ENCODE measurements at places on chromosomes 7 and 10.

DNA sequence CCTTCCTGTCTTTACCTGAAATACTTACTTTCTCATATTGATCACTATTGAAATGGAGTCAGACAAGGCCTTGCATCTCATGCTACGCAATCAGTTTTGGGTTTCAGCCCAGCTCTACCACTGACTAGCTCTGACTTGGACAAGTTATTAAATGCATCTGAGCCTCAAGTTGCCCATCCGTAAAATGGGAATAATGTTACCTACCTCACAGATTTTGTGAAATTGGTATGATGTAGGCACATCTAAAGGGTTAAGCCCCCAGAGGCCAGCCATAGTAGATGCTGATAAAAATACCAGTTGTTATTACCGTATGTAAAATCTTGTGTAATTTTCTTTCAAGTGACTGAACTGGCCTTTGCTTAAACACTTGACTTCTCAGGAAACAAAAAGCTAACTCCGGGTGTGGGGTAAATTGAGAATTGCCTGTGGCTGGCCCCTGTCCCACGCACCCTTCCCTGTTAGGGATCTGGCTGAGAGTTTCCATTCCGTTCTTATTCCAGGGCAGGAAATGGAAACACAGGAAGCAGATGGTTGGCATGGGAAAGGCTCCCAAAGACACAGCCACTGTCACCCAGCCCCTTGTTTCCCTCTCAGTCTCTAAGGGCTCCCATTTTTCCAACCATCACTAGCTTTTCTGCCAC lies 7.5 kb downstream of the DUSP5 start:
- no peak for DNase-seq

DNA sequence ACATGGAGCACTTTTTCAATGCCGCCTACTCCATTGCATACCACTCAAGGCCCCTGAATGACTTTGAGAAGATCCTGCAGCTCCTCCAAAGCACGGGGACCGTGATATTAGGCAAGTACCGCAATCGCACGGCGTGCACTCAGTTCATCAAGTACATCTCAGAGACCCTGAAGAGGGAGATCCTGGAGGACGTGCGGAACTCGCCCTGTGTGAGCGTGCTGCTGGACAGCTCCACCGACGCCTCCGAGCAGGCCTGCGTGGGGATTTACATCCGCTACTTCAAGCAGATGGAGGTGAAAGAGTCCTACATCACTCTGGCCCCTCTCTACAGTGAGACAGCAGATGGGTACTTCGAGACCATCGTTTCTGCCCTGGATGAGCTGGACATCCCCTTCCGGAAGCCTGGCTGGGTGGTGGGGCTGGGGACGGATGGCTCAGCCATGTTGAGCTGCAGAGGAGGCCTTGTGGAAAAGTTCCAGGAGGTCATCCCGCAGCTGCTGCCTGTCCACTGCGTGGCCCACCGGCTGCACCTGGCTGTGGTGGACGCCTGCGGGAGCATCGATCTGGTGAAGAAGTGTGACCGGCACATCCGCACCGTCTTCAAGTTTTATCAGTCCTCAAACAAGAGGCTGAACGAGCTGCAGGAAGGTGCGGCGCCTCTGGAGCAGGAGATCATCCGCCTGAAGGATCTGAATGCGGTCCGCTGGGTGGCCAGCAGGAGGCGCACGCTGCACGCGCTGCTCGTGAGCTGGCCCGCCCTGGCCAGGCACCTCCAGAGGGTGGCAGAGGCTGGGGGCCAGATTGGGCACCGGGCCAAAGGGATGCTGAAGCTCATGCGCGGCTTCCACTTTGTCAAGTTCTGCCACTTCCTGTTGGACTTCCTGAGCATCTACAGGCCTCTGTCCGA lies 12.7 kb upstream of the ATP6V0E2 start:
- no peak for DNase-seq

DNA sequence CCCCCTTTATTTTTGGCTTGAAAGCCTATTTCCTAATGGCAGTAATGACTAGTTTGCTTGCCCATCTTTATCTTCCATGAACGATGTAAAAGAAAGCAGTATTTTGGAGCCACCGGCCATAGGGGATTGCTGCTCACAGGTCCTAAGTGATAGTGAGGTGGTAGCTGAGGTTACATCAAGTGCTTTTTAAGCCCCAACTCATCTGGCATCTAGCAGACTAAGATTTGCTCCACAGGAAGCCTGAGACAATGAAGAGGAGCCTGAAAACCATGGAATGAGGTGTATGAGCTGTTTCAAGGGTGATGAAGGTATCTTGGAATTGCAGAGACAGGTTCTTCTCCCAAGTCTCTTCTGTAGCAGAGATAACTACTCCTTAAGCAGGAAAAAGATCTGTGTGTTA lies 496.3 kb downstream of the XPNPEP1 start:
- no peak for DNase-seq

DNA sequence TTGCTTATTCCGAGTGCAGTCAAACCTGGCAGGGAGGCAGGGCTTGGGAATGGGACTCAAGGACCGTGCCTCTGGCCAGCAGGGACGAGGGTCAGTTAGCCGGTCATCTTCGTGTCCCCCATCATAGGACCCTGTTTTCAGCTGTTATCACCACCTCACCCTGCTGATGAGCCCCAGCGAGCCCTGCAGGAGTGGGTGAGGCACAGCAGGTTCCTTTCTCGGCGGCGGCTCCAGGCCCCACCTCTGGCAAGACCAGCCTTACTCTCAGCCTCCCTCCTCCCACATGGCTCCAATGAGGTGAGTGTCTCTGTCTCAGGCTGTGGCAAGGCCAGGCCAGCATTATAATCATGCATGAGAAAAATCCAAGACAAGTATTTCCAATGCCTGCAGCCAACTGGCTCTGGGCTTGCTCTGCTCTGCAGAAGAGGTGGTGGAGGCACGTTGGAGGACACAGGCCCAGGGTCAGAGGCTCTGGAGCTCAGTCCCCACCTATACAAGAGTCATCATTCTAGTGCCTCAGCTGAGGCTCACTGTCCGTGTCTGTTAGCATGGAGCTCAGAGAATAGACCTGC lies 15.7 kb downstream of the PKD1L1 start:
- no peak for DNase-seq

DNA sequence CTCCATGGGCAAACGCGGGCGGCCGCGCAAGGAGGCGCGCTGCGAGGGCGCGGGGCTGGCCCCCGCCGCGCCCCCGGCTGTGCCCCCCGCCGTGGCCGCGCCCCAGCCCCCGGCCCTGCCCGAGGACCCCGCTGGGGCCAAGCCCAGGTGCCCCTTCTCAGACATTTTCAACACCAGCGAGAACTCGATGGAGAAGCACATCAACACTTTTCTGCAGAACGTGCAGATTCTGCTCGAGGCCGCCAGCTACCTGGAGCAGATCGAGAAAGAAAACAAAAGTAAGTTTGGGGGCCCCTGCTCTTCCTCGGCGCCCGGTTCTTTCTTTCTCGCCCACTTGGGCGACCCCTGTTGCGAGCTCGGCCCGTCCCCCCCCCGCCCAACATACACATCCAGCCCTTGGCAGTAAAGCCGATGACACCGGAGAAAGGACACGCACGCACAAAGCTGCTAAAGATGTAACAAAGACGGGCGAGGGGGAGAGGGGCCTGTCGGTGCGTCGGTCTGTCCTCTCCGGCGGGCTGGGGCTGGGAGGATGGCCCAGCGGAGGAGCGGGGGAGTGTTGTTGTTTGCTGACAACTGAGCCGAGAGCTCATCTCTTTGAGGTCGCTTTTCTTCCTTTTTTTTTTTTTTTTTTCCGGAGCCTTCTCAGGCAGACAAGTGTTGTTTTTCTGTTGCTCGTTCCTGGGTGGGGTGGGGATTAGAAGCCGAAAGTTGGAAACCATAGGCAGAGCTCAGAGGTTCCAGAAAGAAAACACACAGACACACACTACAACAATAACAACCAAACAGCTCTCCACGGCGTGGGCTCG lies 604 bp downstream of the MXI1 start:
- DNase-seq, result no peak

GRCh38 chr10:112235920-112236319 lies 47.3 kb upstream of the TECTB start:
- DNase-seq, result no peak

GRCh38 chr10:127496035-127496434 lies 53.1 kb upstream of the NPS start:
- DNase-seq, result no peak

GRCh38 chr7:87318741-87319140 lies 26.7 kb upstream of the CROT start:
- DNase-seq, result no peak

DNA sequence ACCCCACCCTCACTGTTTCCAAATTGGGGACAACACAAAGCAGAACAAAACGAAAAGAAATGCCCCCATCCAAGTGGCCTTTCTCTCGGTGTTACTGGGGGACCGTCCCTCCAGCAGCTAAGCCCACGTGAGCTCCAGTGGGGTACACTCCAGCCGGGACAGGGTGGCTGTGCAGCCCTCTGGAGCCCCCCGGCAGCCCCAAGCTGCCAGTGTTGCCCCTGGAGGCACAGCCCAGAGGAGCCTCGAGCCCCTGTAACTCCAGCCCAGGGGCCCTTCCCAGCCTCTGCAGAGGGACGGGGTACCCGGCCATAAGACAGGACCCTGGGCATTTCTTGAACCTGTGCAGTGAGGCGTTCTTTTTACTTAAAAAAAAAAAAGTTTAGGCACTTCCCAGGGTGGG lies 124.5 kb upstream of the KCTD7 start:
- no peak for DNase-seq

- no peak for DNase-seq
Observed at GRCh38 chr7:114183311-114184088, 231.1 kb upstream of the FOXP2 start.

DNA sequence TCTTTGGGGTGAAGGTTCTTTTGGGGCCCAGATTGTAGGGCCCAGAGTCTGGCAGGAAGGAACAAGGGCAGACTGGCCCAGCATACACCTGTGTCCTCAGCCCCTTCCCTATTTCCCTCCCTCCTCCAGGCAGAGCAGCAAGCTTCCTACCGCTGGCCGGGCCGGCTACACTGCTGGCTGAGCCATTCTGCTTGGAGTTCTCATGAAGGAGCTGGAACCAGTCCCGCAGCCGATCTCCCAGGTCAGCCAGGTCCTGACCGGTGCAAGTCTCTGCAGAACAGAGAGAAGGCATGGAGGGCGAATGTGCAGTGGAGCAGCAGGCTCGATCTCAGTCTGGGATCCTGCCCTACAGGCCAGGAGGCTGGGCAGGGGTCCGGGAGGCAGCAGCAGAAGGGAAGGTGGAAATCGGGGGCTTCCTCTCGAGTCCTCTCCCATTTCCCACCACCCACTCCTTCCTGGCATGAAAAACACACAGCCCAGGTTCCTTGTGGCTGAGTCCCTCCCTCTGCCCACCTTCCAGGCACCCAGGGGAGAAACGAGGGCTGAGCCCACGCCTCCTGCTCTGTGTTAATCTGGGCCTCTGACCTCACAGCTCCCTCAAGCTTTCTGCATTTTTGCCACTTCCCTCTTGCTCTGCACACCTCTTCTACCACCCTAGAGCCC lies 20.8 kb downstream of the SPOCK2 start:
- no peak for DNase-seq

DNA sequence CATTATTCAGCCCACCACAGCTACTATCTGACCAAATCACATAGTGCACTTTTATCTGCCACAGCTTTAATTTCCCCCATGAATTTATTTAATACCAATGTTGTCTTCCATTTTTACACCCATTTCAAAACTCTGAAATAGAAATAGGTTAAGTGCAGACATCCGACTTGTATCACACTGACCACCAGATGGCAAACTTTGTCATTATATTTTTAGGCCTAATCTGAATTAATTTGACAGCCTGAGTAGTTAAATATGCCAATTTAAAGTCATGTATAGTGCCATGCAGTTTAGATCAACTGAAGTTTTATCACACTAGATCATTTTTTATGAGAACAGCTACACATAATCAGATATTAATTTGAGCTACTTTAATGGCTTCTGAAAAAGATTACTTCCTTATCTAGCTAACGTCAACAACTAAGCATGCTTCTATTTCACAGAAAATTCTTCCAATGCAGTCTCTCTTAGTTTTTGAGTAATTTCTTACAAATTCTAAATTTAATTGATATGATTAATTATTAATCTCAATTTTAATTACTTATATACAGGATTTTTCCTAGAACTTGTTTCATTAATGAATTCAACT lies 566.4 kb downstream of the GFRA1 start:
- DNase-seq, result no peak

- DNase-seq, result no peak
Observed at GRCh38 chr10:48363617-48364355, 57.3 kb downstream of the MAPK8 start.

GRCh38 chr10:107553470-107553869 lies 389.0 kb upstream of the SORCS1 start:
- no peak for DNase-seq

- DNase-seq, result no peak
Observed at GRCh38 chr10:77264107-77264506, 373.5 kb downstream of the KCNMA1 start.

GRCh38 chr7:139999516-139999915 lies 63.2 kb downstream of the PARP12 start:
- DNase-seq, result no peak

DNA sequence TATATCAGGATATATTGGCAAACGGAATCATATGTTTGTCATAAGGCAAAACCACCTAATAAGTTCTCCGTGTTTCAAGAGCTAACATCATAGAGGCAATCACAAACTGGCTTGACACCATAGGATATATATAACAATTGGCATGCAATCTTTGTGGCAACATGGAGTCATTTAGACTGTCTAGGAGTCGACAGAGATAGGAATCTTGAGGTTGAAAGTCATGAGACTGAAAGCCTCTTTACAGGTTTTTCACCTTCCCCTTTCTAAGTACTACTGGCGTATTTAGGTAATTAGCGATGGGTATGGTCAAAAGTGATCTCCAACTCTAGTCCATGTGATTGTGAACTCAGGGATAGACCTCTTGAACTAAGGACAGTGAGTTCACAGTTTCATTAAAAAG lies 63.7 kb downstream of the THSD7A start:
- DNase-seq, result no peak

GRCh38 chr10:90775351-90776028 lies 82.3 kb downstream of the HTR7 start:
- no peak for DNase-seq

- no peak for DNase-seq
Observed at GRCh38 chr10:131162866-131163843, 148.4 kb downstream of the TCERG1L start.

DNA sequence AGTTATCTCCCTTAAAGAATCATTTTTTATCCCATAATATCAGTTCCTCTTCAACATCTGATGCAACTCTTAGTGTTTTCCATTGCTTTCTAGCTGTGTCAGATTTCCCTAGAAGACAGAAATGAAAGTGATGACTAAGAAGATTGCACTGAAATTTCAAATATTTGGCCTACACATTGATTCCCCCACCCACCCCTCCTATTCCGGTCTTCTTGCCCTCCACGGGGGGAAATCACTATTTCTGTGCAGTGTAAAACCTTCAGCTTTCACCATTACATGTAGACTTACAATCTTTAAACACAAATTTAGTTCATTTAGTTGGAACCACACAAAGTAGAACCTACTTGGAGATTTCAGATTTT lies 63.7 kb upstream of the IL6 start:
- DNase-seq, result no peak

DNA sequence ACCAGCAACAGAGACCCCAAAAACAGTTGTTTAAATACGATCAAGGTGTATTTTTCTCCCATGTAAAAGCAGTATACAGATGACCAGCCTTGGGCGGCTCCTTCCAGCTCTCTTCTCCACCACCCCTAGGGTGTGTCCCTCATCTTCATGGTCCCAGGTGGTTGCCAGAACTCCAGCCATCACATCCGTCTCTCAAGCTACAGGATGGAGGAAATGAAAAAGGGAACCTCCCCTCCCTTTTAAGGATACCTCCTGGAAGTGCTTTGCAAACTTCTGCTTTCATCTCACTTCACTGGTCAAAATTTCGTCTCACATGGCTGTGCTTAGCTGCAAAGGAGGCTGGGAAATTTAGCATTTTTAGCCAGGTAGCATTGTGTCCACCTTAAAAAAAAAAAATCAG lies 59.3 kb downstream of the C10orf105 start:
- DNase-seq, result no peak
